ENCODE measurements at places on chromosomes 1 and 21. TPM values are rescaled to one million over a fixed set of nuclear protein-coding genes. Genes with fewer than 3 reads are reported as not detected.

Gene TNNI3K
- total RNA-seq = not detected

Gene PCP4L1
- total RNA-seq = 29.3 TPM

Gene KCNJ10
- total RNA-seq = not detected

Gene PKLR
- 0.20 TPM for total RNA-seq

Gene LRRC53
- total RNA-seq = not detected

Gene PRELP
- 1.5 TPM for total RNA-seq

- no peak for ATAC-seq
These were observed 429.0 kb downstream of the LMO4 start for GRCh38 chr1:87757676-87758075.

- no peak for ATAC-seq
These were observed 86.3 kb downstream of the CAMK2N1 start for GRCh38 chr1:20399606-20400180.

GRCh38 chr1:225670356-225670755 is 17.4 kb upstream of the ENAH start:
- no peak for ATAC-seq

DNA sequence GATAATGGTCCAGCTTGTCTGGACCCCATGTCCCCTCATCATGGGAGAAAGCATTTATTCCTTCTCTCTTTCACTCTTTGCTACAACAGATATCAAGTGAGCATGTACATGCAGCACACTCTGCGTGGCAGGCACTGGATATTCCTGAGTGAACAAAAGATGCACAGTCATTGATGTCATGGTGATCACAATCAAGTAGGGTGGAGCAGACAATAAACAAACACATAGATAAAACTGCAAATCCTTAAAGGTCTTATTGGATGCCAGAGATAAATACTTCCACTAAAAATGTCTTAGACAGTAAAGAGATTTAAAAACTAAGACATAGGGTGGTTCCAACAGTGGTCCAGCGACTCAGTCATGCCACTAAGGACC is 178.0 kb downstream of the ZC3H11B start:
- no peak for ATAC-seq

DNA sequence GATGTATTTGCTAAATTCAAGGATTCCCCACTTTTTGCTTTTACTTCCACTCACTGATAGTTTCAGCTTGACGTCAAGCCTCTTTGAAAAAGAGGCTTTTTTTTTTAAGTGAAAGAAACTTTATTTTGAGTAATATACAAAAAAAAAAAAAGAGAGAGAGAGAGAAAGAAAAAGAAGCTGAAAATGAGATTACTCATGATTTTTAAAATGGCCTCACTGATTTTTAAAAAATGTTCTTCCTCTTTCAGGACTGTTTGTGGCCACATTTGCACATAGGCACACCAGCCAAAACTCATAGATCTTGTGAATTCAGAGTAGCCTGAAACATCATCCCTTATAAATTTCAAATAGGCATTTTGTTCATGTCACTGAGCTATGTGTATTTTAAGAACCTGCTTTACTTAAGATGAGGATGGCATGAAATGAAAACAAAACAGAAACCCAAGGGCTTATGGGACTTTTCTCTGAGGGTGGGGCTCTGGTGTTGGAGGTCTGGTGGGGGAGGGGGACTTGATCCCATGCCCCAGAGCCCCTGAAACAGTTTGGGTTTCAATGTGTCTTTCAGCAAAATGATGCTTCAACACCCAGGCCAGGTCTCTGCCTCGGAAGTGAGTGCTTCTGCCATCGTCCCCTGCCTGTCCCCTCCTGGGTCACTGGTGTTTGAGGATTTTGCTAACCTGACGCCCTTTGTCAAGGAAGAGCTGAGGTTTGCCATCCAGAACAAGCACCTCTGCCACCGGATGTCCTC is 6.1 kb downstream of the ATF3 start:
- no peak for ATAC-seq
